AG04449 (cell line): ENCODE measurements at places on chromosomes 2 and 18.

- DNase-seq: no peak
Observed at GRCh38 chr18:38941711-38942561, 1376.3 kb upstream of the CELF4 start.

GRCh38 chr2:241728627-241729026, 5.8 kb upstream of the D2HGDH start:
- DNase-seq: no peak

DNA sequence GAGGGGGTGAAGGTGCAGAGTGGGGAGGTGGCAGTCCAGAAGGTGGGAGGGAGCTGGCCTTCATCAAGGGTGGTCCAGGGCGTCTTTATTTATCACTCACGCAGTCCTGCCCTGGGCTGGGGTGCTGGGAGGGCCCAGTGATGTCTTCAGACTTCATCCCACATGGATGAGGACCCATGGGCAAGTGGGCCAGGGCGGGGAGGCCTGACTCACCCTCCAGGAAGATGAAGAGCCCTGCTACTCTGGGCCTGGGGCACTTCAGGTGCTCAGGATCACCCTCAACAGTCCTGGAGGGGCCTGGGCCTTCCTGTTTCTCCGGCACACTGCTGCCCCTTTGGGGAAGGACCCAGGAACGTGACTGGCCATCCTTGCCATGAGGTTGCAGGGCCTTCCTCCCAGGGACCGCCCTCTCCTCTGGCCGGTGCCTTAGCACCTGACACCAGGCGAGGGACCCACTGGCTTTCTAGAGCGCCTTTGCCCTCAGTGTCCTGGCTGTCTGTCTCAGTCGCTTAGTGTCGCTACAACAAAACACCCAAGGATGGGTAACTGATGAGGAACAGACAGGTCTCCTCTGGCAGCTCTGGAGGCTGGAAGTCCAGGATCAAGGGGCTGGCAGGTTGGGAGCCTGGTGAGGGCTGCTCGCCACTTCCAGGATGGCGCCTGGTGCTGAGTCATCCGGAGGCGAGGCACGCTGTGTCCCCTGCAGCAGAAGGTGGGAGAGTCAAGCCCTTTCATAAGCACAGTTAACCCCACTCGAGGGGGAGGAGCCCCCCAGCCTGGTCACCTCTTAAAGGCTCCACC, 57.8 kb upstream of the HS6ST1 start:
- no peak for DNase-seq

GRCh38 chr2:170243118-170243837, 65.3 kb downstream of the MYO3B start:
- DNase-seq: no peak

GRCh38 chr18:45839414-45840395, 14.2 kb downstream of the SIGLEC15 start:
- DNase-seq: no peak

GRCh38 chr18:36850527-36851201, 21.7 kb downstream of the KIAA1328 start:
- peak; percentile 82 for DNase-seq
